ENCODE measurements at places on chromosomes 7 and 10.

DNA sequence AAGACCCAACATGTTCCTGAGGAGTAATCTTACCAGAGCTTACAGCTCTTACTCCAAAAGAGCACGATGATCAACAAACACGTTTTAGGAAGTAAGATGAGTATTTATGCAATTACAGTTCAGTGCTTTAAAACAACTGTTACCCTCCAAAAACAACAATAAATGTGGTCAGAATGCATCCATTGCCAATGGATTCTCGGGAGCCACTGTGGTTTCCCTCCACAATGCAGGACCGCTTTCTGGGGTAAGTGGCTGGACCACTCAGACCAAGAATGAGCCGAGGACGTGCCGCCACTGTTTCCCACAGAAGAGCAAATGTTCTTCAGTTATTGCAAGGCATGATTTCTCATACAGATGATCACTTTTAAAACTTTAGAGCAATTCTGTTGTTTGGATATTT is 232.3 kb upstream of the MKLN1 start:
- DNase-seq, result no peak

DNA sequence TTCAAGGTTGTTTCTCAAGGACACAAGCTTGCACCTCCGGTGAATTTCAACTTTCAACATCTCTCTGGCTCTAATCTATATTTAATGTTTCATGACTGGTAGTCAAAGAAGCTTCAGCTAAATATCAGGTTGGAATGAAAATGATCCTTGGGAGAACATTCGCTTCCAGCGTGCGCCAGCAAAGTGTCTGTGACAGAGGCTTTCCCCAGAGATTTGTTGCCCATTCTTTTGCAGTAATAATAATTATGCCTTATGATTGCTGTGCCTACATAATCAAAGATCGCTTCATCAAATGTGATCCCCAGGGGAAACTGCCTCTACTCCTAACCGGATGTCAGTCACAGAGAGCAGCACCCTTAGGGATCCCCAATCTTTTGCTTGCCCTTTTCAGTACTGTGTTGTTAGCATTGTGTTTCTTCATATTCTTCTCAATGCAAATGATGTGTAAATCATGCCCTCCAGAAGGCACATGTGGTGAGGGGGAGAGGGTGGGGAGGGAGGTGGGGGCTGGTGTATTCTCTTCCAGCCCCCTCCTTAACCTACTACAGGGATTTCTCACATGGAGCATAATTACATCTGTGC is 30.5 kb downstream of the FZD1 start:
- no peak for DNase-seq

- DNase-seq, result no peak
Observed at GRCh38 chr10:92753865-92754264, 64.1 kb downstream of the HHEX start.

DNA sequence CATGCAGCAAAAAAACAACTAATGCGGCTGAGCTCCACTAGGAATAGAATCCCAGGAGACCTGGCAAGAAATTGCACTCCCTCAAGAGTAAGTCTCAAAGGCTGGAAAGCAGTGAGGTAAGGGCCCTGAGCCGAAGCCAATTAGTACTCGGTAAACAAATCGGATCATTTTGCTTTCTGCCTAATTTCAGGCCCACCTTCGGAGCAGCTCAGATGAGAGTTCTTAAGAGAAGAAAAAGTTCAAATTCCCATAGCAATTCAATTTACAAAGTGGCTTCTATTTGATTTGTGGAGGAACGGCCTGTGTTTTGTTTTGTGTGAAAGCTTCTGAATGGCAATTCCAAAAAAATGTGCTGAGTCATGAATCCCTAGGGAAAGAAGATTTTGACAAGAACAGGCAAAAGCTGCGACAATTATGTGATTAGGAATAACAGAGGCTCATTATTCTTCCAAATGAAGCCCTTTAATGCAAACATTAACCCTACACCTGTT is 60.9 kb downstream of the SLC16A9 start:
- DNase-seq, result no peak

- DNase-seq, result no peak
Observed at GRCh38 chr7:21429021-21429420, 1.1 kb downstream of the SP4 start.

- DNase-seq, result peak; percentile 15
Observed at GRCh38 chr7:98202367-98203195, 8.7 kb upstream of the BHLHA15 start.

DNA sequence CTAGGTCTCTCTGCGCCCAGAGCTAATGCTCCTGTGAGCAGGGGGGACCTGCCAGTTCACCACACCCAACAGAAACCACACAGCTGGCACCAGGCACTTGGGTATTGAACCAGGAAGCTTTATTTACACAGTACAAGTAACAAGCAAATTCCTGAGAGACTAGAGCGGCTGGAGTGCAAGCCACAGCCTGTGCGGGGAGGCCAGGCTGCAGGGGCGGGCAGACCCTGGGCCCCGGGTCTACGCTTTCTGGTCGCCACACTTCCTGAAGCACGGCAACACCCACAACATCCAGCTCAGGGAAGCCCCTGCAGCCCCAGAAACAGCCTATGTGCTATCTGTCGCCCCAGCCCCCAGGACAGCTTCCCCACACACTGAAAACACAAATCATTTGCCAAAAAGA is 125.0 kb downstream of the FAM53B start:
- no peak for DNase-seq

DNA sequence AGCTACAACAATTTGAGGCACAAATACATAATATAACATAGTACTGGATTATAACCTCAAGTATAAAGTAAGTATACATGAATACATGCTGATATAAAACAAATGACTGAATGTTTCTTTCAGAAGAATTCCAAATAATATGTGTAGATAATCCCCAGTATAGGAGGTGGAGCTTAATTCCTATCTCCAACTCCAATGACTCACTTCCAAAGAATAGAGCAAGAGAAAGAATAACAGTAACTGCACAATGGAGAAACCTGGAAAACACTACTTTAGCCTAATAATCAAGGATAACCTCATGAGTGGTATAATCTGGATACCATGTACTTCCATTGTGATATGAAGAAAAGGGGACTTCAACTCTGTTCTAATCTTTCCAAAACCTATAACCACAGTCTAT is 13.7 kb upstream of the SEMA3C start:
- no peak for DNase-seq

GRCh38 chr10:4266416-4267085 is 481.5 kb upstream of the KLF6 start:
- DNase-seq, result no peak

DNA sequence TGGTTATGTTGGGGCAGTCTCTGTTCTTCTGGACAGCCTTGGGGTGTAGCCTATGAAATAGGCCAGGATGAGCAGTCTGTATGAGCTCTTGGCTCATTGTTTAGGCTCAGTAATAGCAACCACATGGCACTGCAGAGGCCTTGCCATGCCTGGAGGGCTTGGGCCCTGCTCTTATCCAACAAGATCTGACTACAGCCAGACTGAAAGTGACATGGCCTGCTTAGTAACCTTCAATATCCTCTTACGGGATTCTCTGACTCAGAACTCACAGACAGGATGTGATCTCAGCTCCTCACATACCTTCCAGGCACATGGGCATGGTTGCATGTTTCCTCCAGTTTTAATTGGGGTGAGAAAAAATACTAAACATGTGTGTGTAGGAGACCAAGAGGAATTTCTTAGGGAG is 289.3 kb downstream of the PTEN start:
- DNase-seq, result no peak

DNA sequence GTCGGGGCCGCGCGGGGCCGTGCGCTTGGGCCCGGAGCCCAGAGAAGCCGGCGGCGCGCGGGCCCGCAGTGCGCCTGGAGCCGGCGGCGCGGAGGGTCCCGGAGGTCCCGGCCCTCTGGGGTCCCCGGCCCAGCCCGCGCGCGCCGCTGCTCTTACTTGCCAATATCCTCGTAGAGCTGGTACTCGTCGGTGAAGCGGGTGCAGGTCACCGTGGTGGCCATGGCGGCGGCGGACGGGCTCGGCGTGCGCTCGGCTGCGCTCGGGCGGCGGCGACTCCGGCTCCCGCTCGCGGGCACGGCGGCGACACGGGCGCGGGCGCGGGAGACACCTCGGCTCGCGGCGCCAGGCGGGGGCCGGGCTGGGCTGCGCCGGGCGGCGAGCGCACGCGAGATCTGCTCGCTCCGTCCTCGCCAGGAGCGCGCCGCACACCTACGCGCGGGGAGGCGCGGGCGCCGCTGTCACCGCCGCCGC is at the start of gene CAMK2B:
TSS of gene CAMK2B (minus strand) at position 394 of the 471 bp plus-strand sequence. CDS start at position 221, 173 bp downstream.
- DNase-seq, result no peak

GRCh38 chr7:37247861-37248260 is 200.8 kb downstream of the ELMO1 start:
- DNase-seq, result no peak

DNA sequence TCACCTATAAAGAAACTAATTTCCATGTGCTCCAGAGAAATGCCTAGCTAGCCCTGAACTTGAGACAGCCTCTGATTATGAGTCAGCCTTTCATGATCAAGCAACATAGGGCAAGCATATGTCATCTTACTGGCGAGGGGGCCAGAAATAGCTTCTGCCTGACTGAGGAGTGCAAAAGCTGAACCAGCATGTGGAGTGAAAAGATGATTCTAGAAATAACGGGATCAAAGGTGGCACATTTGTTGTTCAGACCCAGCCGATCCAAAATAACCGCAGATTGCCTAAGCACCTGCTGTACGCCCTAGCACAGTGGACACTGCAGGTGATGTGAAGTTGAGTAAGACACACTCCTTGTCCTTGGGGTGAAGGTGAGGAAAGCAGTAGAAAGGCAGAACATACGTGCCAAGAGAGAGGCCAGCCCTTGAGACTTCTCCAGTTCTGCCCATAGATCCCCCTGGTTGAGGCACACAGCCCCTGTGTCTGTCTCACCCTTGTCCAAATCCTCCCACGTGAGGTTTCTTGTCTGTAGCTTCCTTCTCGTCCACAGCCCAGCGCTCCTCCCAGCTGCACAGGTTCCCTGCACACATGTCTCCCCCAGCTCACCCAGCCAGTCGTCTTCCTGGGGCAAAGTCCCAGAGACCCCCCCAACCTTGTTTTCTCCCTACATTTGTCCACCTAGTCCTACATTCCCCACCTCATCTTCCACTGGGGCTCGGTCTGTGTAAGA is 2.8 kb upstream of the BCL7B start:
- DNase-seq, result no peak

DNA sequence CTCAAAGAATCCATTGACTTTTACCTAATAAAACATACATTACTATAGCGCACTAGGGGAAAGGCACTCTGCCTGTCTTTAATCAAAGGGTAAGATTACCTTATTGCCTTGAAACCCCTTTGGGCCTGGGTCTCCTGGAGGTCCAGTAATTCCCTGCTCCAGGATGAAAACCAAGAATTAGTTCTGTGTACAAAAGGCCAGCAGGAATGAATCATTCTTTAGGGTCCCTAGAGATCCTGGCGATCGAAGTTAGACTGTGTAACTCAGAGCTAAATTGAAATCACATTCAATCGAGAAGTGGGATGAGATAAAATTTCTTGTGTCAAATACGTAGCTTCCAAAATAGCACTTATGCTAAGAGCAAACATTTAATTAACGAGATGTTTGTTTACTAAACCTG is 29.8 kb downstream of the COL28A1 start:
- DNase-seq, result no peak

DNA sequence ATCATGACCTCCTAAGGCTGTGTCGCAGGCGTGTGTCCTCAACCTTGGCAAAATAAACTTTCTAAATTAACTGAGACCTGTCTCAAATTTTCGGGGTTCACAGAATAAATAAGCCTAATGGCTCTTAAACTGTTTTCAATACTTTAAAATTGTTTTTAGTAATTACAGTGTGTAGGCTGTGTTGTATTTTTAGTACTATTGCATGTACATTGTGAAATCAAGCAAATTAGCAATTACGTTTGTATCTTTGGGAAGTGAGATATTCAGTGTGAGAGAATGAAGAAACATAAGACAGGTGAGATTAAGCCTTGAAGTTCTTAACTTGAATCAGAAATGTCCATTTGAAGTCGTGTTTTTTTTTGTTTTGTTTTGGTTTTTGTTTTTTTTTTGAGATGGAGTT is 4.8 kb upstream of the AKR1B10 start:
- DNase-seq, result no peak

- DNase-seq, result no peak
Observed at GRCh38 chr10:71331736-71332135, 12.7 kb downstream of the SLC29A3 start.

- DNase-seq, result no peak
Observed at GRCh38 chr7:131720703-131721102, 164.3 kb upstream of the PODXL start.

DNA sequence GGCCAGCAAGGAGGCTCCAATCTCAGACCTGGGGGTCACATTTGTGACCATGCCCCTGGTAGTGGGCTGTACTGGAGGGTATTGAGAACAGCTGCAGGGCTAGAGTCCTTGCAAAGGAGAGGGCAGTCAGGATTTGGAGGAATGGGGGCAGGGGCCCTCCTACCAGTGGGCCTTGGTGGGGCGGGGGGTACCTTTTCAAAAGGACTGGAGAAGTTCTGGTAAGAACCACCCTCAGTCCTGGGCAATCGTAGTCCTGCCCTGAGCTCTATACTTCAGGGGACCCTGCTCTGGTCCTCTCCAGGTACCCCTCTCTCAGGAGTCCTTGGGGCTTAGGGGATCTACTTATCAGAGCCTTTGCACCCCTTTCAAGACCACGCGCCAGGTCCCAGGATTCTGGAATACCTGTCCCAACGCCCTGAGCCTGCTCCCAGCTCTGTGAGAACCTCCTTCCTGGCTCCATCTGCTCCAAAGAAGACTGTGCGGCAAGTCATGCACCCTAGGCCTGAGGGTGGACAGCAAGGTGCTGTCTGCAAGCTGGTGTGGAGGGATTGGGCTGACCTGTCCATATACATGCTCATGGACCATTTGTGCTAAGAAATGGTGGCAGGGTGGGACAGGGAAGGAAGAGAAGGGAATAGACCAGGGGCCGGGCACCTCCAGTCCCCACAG is 134.1 kb upstream of the EEPD1 start:
- no peak for DNase-seq

- no peak for DNase-seq
Observed at GRCh38 chr7:135335628-135336139, 102.0 kb downstream of the STRA8 start.

DNA sequence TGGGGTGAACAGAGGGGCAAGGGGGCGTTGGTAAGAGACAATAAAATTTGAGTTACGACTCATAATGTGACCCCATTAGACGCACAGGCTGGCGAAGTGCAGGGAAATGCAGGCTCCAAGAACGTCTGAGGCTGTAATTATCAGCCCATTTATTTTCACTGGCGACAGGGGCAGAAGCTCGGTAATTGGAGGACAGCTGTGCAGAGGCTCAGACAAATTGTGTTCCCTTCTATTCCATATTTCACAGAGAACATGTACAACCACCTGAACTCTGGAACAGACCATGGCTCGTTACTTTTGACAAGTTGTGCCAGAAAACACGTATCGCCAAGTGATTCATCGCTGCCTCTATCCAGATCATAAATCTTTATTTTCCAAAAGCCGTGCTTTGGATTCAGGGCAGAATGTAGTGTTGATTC is 137.3 kb upstream of the FRMD4A start:
- DNase-seq, result no peak

GRCh38 chr10:53898532-53898931 is 902.5 kb downstream of the PCDH15 start:
- no peak for DNase-seq

- DNase-seq, result no peak
Observed at GRCh38 chr7:12391922-12392615, 11.6 kb downstream of the VWDE start.
